GM23338 (cell line): ENCODE measurements at places on chromosomes 2 and 18. TPM values are rescaled to one million over a fixed set of nuclear protein-coding genes. Genes with fewer than 3 reads are reported as not detected.

DNA sequence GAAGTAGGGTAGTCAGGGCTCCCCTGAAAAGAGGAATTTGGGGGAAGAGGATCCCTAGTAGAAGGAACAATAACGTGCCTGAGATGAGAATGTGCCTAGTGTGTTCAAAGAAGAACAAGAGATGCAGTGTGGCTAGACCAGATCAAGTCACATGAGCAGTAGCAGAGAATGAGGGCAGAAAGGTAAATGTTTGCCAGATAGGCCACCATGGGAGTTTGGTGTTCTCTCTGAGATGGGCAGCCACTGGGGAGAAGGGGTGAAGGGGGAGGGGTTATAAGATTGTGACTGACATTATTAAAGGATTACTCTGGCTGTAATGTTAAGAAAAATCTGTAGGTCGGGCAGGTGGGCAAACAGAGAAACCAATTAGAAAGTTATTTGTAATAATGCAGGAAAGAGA, 166.0 kb downstream of the LCLAT1 start:
- DNase-seq = no peak

- DNase-seq = no peak
Observed at GRCh38 chr2:189362283-189362682, 79.0 kb upstream of the WDR75 start.

- DNase-seq = no peak
Observed at GRCh38 chr2:35946478-35946877, 409.1 kb upstream of the CRIM1 start.

CNRIP1 gene
- 5.9 and 6.9 TPM in 2 replicates for total RNA-seq

L3MBTL4 gene
- 0.85 and 2.8 TPM in 2 replicates for total RNA-seq

- peak; percentile 59 for DNase-seq
Observed at GRCh38 chr2:70907130-70908057, 28.3 kb upstream of the ATP6V1B1 start.

DNA sequence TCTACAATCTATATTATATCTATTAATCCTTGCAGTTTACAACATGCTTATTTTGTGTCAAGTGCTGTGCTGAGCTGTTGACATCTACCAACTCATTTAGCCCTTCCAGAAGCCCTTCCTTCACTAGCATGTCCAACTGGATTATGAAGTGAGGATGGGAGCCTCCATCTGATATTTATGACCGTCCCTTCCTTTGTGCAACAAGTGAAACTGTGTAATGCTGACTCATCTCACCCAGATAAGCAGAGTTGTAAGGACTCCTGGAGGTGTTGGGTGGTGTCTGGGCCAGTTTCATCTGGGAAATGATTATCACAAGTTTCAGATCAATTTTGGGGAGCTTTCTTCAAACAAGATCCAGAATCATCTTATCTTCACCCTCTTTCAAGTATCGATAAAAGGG, 156.6 kb upstream of the ETAA1 start:
- DNase-seq = no peak

DNA sequence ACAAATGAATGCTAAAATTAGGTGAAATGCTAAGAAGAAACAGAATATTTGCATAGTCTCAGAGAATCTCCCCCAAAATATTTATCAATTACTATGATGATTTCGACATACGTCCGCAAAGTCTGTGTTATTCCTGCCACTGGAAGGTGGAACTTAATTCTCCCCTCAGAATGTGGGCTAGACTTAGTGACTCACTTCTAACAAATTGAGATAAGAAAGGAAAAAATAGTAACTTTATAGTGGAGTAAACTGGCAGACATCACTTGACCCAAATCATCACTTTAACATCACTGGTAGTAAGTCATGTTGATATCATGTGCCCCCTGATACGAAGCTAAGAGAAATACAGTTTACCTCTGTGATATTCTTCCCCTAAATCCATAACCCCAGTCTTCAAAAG, 23.5 kb downstream of the HADHB start:
- no peak for DNase-seq

DNA sequence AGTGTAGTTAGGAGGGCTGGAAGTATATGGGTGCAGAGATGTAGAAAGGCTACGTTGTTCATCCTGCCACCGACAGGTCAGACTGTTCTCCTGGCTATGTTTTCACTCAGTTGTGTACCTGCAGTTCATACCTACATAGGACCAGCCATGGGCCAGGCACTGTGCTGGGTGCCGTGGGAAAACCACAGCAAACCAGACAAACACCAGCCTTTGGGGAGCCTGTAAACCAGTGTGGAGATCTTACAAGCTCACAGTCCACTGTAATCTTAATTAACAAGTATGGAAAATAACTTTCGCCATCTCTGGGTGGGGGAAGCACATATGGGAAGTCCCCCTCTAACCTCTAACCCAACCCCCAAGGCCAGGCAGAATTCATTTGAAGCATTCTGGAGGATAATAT, 12.7 kb downstream of the NCK2 start:
- no peak for DNase-seq

DNA sequence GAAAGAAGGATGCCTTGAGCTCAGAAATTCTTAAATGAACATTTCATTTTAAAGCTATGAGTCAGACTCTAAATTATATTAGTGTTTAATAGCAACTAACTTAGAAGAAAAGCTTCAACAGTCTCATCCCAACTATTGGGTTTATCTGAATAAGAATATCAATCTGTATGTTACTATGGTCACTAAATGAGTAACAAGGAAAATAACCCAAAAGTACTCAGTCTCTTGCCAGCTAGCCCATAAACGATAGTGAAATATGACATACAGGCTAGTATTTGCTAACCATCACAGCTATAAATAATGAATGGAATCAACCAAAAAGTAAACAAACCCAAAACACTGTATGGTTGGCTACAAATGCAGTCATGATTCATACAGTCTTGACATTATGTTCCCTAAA, 174.9 kb downstream of the RAB3GAP1 start:
- no peak for DNase-seq

DNA sequence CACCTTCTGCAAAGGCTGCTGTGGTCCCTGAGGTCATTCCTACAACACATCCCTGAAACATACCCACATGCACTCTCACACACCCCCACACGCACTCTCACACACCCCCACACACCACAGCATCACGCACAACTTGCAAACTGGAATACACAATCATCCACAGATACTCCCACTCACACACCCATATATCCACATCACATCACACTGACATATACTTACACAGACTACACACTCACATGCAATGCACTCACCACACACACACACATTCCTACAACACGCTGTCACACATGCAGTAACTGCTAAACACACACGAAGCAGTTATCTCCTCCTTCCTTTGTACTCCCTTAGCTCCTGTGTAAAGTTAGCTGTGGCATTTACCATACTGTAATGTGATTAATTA, 57.1 kb upstream of the PKDCC start:
- no peak for DNase-seq

FABP1 gene
- not detected in 2 replicates for total RNA-seq

DNA sequence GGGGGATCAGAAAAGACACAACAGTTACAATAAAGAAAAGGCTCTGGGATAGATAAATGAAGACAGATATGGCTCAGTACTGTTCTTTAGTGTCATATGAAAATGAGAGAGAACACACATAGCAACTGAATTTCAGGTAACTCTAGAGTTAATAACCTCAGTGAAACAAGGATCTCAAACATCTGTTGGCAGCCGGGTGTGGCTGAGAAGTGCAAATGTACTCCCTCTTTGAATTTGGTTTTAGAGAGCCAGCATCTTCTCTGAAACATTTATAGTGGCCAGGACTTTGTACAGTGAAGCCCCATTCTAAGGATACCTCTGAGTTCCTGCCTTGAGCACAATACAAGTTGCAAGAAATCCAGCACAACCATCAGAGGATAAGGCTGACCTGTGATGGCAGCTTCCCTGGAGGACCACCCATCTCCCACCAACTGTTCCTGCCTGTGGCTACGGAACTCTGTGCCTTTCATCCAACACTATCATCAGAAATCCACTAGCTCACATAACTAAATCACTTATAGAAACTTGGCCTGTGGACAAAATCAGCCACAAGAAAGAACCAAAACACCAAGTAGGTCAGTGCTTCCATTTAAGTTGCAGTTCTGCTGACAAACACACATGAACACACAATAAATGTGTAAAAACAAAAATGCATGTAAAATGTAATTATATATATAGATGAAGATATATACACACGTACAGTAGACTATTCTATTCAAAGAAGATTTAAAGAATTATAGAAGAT, 37.3 kb upstream of the PEX13 start:
- DNase-seq = no peak

GRCh38 chr2:70767079-70767698, 811 bp downstream of the ADD2 start:
- peak; percentile 82 for DNase-seq

LYPD6 gene
- 10.9 and 12.4 TPM in 2 replicates for total RNA-seq

AFG3L2 gene
- 94.9 and 105 TPM in 2 replicates for total RNA-seq

DNA sequence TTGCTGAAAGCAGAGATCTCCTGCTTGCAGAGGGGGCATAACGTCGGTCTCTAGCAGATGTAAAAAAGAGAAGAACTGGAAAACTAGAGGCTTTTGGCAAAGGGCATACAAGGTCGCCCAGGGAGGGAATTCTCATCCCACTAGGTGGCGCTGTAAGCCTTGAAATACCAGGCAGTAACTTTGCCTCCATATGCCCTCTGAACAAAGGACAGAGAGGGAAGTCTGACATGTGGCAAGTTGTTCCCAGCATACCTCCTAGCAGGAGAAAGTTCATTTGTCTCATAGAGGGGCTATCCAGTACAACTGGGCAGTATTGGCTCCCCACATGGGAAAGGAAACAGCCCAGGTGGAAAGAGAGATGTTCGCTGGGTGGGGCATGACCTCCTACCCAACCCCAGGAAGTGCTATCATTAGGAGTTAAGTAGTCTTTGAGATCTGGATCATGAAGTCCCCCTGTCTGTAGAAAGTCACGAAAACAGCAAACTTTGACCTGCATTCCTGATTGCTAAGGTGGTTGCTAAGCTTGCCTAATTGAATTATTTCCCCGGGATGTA, 39.9 kb downstream of the STK17B start:
- peak; percentile 81 for DNase-seq

OTX1 gene
- 0.74 and 1.3 TPM in 2 replicates for total RNA-seq

DNA sequence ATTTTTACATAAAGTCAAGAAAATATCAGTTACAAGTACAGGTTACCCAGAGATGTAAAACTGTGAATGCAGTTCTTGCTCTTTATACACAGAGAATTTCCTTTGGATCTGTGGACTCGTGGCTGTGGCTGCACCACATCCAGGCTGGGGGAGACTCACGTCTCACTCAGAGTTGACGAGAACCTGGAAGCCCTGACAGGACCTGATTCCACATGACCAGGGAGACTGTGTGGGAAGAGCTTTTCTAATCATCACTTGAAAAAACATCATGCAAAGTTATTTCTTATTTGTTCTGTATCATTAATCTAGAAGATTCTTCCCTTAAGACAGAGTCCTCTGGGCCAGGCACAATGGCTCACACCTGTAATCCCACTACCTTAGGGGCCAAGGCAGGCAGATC, 1159.0 kb downstream of the RPIA start:
- no peak for DNase-seq

DNA sequence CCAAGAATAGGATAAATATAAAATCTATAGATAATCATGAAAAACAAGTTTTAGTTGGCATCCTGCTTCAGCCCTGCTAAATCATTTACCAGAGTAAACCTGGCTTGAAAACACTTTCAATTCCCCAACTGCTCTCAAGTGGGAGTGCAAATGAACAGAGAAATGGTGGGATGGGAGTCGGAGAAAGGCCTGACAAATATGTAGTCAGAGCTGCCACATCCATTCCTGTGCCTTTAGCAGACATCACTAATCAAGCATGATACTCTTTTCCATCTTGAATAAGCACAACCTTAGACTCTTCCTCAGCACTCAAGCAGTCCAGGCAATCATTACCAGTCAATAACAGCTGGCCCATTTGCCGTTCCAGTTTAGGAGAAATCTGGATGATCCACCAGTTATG, 101.3 kb downstream of the ANKRD44 start:
- DNase-seq = no peak

DNA sequence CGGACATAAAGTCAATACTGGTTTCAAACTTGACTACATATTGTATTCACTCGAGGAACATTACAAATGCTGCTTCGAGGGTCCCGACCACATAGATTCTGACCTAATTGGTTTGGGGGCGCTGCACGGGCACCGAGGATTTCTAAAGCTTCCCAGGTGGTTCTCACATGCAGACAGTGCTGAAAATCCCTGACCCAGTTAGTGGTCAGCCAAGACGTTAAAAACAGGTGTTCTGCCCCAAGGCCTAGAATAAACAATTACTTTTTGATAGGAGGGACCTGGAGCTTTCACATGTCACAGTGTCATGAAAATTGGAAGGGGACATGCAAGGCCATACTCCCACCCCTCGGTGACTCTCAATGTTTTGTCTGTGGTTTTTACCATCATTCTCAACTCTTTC, 368.9 kb downstream of the RNF144A start:
- no peak for DNase-seq

- DNase-seq = no peak
Observed at GRCh38 chr2:225573603-225574002, 174.1 kb downstream of the NYAP2 start.

GRCh38 chr2:27123302-27124150, at the start of gene ABHD1:
TSS of gene ABHD1 (plus strand) at chr2:27123815. CDS start at chr2:27123949, 134 bp downstream.
- DNase-seq = peak; percentile 69

MBP gene
- 20.7 and 22.9 TPM in 2 replicates for total RNA-seq
